ENCODE measurements at places on chromosomes 5 and 9.
A peak's percentile ranks its signal among the peaks of the same experiment; 100 is the strongest.

DNA sequence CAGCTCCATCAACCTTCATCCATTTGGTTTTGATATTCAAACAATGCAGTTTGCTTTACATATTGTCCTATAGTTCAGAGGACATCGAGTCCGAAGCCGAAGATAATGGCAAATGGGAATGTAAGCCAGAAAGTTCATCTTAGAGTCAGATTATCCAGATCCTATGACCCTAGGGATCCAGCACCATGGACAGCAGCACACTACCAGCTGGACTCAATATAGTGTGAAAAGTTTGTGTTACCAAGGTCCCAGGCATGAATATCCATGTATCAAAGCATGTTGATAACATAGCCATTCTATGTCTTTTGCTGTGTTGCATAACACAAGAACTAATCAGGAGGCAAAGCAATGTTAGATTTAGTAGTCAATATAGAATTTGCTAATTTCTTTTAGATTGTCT lies 46.3 kb downstream of the FSTL4 start:
- DNase-seq: no peak

DNA sequence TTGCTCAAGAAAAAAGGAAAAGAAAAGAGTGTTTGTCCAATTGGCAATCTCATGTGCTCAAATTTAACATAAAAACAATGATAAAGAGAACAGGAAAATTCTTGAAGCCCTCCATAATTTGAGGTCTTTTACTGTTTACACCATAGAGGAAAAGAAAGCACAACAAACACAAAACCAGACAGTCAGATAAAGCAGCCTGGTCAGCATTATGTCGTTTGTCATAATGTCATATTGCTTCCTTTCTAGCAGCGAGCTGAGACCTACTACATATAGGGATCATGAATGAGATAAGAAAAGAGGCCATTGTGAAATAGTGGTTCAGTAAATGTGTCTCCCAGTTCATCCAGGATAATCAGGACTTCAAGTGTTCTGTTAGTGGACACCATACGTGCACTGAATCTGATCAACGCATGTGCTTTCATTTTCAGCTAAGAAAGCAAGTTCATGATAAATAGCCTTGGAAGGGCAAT lies 64.7 kb upstream of the SELENOP start:
- no peak for DNase-seq

DNA sequence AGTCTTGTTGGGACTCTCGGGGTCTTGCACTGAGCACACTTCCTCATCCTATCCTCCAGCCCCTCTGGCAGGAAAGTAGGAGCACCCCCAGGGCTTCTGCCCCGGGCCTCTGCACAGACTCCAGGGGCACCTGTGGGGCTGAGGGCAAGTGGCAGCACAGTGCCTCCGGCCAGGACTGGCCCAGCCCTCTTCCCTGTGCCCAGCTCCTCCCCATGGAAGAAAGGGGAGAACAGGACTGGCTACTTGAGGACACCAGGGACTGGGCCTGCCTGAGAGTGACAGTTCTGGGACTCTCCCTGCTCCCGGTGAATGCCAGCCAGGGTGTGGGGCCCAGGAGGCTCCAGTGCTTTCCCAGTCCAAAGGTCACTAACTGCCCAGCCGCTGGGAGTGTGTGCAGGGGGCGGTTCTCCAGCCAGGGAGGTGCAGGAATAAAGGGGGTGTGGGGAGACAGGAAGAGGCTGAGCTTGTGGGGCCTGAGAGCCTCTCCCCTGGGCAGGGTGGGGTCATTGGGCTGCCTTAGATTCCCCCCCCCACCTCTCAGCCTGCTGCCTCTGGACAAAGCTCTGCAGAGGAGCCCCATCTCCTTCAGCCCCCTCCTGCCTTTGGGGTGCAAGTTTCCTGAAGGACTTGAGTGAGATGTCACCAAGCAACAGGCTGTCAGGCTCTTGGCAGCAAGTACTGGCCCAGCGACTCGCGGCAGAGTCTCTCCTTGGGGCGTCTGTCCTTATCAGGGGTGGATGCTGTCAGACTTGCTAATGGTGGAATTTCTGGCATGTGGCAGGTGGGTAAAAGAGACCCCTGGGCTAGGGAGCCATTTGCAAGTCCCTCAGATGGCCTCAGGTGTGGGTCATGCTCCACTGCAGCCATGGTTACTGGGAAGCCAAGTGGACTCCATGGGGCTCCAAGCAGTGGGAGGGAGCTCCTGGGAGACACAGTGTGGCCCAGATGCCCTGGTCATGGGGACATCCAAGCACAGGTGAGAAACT lies 19.1 kb upstream of the JADE2 start:
- no peak for DNase-seq

- no peak for DNase-seq
Observed at GRCh38 chr5:135234666-135235401, 164.2 kb downstream of the MACROH2A1 start.

DNA sequence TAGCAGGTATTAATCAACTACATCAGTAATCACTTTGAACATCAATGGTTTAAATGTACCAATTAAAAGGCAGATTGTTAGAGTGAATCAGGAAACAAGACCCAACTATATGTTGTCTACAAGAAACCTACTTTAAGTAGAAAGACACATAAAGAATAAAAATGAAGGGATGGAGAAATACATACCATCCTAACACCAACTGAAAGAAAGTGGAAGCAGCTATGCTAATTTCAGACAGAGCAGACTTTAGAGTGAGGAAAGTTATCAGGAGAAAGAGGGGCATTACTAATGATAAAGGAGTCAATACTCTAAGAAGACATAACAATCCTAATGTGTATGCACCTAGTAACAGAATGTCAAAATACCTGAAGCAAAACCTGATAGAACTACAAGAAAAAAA lies 125.8 kb downstream of the NR6A1 start:
- no peak for DNase-seq

GRCh38 chr5:147520450-147520849 lies 10.6 kb upstream of the DPYSL3 start:
- no peak for DNase-seq

DNA sequence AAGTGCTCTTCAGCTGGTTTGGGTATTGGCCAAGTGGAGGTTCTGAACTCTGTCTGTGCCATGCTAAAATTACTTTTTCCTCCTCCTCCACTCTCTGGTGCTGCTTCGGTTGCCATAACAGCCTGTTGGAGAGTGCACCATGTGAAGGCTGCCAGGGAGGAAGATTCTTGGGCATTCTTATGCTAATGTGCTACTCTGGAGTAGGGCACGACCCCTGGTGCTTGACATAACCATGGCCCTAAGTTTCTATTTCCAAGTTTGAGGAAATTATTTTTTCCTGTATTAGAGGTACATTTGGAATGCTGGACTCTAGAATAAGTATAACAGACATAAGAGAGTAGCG lies 111.6 kb downstream of the ARHGAP26 start:
- no peak for DNase-seq

- no peak for DNase-seq
Observed at GRCh38 chr9:137376386-137376785, 46.6 kb downstream of the EXD3 start.

GRCh38 chr5:135628771-135629563 lies 50.2 kb upstream of the CXCL14 start:
- no peak for DNase-seq

DNA sequence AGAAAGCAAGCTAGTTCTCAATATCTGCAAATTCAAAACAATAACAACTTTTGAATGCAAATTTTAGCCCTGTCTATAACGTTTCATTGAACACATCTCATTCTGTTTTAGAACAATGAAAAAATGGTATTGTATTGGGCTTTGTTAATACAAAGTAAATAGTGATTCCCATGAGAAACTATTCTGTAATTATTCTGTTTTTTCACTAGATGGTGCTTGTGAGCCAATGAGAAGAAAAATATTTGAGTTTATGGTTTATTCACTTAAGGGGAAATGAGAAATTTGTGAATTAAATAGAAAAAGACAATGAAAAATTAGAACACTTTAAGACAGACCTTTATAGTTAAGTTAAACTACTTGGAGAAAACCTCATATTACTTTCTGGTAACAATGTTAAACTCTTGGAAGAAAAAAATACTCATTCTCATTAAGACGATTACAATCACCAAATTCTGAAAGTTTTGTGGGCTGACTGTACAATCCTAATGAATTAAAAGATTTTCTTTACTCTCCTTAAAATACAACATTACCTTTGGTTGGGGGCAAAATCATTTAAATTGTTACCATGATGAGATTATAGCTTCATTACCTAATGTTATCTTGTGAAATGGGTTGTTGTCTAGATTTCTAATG lies 127.0 kb downstream of the NNT start:
- DNase-seq: no peak

- no peak for DNase-seq
Observed at GRCh38 chr5:138910546-138911185, 35.5 kb upstream of the LRRTM2 start.

- peak; percentile 2 for DNase-seq
Observed at GRCh38 chr5:11719888-11720481, 184.3 kb downstream of the CTNND2 start.

DNA sequence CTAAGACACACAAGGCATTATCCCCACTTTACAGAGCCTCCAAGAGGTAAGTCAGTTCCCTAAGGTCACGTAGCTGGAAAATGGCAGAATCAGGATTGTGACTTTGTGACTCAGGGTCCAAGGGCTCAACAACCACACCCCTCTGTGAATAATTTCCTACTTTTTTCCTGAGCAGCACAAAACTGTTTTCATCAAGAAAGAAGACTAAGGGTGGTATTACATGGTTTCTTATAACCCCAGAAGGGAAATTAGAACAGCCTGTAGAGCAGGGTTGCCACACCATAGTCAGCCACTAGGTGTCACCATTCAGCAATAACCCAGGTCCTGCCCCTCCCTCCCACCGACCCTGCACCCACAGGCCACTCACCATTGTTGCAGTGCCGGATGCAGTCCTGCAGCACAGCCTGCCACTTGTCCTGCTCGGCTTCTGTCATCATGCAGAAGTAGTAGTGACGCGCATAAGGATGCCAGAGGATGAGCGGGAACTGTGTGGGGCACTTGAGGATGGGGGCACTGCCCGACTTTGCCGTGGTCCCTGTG lies 72.1 kb downstream of the LRSAM1 start:
- no peak for DNase-seq

DNA sequence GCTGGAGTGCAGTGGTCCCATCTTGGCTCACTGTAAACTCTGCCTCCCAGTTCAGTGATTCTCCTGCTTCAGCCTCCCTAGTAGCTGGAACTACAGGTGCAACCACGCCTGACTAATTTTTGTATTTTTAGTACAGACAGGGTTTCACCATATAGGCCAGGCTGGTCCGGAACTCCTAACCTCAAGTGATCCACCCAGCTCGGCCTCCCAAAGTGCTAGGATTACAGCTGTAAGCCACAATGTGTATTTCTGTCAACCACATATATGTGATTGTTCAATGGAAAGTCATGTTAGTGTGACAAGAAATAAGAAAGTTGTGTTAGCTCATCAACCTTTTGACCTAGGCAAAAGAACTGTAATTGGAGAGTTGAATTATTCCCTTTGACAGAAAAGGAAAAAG lies 677.1 kb upstream of the CHD1 start:
- DNase-seq: no peak

- DNase-seq: no peak
Observed at GRCh38 chr5:62317810-62318209, 11.8 kb downstream of the KIF2A start.

GRCh38 chr5:132464156-132464939 lies 26.2 kb downstream of the IRF1 start:
- DNase-seq: no peak

- DNase-seq: no peak
Observed at GRCh38 chr5:39843767-39844166, 419.0 kb upstream of the DAB2 start.

GRCh38 chr5:154642499-154643245 lies 112.5 kb upstream of the LARP1 start:
- DNase-seq: no peak

- no peak for DNase-seq
Observed at GRCh38 chr9:135324329-135324728, 155.3 kb upstream of the PPP1R26 start.

DNA sequence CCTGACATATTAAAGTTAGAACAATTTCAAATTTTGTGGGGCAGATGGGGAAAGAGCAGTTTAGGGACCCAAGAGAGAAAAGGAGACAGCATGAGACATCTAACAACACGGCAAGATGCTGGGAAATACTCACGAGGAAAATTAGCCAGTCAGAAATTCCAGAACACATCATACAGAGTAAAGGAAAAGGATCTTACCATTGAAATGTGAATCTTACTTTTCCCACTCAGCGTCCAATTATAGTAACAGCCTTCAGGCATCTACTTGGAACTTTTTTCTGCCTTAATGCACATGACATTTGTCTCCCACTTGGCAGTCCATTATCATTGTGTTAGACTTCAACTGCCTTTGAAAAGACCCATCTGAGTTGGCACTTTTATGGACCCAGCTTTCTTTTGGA lies 189.7 kb upstream of the SLC27A6 start:
- DNase-seq: no peak

DNA sequence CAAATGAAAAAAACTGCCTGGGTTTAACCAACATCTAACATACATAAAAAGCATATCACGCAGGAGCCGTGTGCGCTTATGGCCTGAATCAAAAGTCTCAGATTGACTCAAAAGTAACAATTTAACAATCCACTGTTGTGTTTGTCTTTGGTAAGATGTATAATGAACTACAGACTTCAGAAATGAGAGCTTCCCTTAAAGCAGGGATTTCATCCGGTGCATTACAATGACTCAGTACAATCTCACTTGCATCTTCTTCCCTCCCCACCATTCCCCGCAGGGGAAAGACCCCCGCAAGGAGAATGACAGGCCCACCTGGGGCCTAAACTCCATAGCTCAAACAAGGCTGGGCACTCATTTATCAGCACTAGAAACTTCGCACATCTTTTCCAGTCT lies 1.4 kb downstream of the ZFR start:
- no peak for DNase-seq

DNA sequence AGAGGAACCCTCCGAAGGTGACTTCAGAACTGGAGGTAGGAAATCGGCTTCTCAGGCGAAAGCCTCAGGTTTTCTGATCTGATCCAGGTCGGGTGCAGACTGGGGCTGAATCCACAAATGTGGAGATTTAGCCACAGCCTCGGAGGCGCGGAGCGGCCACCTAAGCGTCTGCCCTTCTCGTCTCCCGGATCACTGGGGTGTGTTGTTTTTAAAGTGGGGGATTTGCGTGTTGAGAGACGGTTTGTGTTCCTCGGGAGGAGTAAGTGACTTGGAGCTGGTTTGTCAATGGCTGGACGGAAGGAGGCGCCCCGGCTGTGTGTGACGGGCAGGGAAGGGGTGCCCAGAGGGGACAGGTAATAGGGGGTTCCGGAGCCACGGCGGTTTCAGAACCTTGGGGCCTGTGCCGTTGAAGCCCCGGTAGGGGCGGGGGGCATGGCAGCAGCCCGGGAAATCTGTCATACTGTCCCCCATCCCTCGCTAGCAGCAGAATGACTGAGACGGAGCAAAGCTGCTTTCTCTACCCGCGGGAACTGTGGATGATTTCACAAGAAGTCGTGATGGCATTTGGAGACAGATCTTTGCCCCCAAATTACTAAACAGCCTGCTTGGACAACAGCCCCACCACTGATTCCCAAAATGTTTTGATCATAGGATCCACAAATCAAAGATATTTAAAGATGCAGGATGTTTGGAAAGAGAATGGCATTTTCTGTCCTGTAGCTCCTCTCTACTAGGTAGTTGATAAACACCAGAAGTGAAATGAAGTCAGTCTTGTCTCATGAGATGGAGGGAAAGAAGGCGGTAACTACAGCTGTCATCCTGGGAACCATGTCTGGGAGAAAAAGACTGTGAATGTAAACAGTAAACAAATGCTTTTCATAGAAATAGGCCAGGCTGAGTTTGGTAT lies 216.5 kb downstream of the PDZD2 start:
- no peak for DNase-seq

GRCh38 chr9:89822996-89823395 lies 218.2 kb downstream of the GADD45G start:
- no peak for DNase-seq

- DNase-seq: no peak
Observed at GRCh38 chr5:1080432-1080831, 31.4 kb downstream of the SLC12A7 start.
